Ovary (tissue), 10 donors: ENCODE measurements at places on chromosomes 13 and 19. TPM values are rescaled to one million over a fixed set of nuclear protein-coding genes. Genes with fewer than 3 reads are reported as not detected.

- no peak for DNase-seq
Measured at GRCh38 chr13:53151336-53152056, 122.9 kb downstream of the OLFM4 start.

DNA sequence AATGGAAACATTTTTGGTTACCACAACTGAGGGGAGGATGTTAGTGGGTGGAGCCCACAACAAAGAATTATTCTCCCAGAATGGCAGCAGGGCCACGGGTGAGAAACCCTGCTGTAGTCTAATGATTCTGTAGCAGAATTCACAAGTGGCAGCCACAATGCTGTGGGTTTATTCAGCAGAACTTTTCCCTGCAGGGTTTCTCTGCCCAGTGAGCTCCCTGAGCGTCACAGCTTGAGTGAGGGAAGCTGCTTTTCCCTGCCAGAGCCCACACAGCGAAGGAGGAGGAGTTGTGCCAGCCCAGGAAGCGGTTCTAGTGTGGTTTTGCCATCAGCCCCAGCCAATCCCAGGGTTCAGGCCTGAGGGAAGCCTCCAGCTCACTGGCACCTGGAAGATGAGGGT lies 4.4 kb downstream of the ATP12A start:
- no peak for DNase-seq

DNA sequence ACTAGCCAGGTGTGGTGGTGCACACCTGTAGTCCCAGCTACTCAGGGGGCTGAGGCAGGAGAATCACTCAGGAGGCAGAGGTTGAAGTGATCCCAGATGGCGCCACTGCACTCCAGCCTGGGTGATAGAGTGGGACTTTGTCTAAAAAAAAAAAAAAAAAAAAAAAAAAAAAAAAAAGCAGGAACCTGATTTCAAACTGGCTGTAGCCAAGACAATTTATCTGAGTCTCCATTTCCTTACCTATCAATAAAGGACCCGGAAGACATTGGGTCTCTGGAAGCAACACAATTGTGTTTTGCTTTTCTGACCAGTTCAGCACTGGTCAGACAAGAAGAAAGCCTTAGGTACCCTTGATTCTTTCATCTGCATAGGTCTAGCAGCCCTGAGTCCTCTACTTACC lies 491.0 kb downstream of the TBC1D4 start:
- DNase-seq = no peak

GRCh38 chr13:21106089-21106488 lies 44.7 kb upstream of the LATS2 start:
- no peak for DNase-seq

- peak; percentile 29 for DNase-seq
Measured at GRCh38 chr19:6039566-6040225, 61.8 kb upstream of the RANBP3 start.

- no peak for DNase-seq
Measured at GRCh38 chr13:99959540-99960230, 11.9 kb downstream of the ZIC5 start.

DNA sequence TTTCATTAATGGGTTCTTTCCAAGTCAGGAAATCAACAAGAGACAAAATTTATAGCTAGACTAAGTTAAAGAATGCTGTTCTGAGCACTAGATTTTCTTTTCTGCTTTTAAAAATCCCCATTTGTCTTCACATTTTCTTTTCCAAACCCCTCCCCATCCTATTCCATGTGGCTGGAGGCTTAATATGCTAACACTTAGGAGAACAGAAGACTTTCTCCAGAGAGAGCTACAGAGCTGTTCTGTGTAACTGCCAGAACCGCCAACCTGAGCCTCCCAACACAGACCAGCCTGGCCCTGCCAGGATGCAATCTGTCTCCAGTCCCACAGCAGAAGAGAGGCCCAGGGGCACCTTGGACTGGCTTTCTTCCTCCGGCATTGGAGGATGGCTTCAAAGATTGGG lies 264.1 kb downstream of the NDFIP2 start:
- DNase-seq = no peak

BRD4 gene
- 26.1 TPM for total RNA-seq

DNA sequence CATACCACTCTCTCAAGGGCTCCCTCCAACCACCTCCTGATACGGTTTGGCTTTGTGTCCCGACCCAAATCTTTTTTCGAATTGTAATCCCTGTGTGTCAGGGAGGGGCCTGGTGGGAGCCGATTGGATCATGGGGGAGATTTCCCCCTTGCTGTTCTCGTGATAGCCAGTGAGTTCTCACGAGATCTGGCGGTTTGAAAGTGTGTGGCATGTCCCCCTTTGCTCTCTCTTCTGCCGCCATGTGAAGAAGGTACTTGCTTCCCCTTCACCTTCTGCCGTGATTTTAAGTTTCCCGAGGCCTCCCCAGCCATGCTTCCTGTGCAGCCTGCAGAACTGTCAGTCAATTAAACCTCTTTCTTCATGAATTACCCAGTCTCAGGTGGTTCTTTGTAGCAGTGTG lies 34.7 kb upstream of the SLC15A1 start:
- DNase-seq = no peak

DNA sequence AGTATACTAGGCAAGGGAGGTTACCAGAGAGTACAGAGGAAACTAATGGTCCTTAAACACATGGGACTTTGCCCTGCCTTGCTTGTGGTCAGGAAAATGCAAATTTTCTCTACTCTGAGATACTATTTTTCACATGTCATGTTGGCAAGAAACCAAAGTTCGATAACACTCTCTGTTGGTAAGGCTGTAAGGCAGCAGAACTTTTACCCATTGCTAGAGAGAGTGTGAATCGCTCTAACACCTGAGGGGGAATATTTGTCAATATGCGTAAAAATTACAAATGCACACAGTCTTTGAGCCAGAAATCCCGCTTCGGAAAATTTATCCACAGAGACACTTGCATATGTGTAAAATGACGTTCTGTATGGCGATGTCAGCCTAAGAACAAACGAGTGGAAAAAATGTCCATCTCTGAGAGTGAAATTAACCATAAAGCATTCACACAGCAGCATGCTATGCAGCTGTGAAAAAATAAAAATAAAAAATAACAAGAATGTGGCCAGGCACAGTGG lies 9.5 kb upstream of the RFX1 start:
- no peak for DNase-seq

GRCh38 chr13:71773531-71773930 lies 93.5 kb downstream of the DACH1 start:
- DNase-seq = no peak

ZNF536 gene
- total RNA-seq = 0.52 TPM

DNA sequence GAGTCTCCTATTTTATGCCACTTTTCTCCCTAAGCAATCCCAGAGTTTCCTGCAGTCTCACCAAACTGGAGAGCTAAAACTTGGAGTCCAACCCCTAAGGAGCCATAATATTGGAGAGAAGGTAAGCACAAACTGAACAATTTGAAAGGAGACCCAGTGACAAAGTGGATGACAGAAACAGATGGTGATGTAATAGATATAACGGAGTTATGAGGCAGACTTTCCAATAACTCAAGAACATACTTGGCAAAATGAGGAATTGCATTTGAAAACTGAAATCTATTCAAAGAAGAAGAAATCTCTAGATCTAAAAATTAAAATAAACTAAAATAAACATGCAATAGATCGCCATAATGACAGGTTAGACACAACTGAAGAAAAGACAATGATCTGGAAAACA lies 200.9 kb upstream of the MIR17HG start:
- DNase-seq = no peak

C19orf85 gene
- total RNA-seq = not detected

GRCh38 chr19:50215820-50216219 lies 12.4 kb downstream of the MYH14 start:
- DNase-seq = no peak

TMEM221 gene
- total RNA-seq = 1.4 TPM

DNA sequence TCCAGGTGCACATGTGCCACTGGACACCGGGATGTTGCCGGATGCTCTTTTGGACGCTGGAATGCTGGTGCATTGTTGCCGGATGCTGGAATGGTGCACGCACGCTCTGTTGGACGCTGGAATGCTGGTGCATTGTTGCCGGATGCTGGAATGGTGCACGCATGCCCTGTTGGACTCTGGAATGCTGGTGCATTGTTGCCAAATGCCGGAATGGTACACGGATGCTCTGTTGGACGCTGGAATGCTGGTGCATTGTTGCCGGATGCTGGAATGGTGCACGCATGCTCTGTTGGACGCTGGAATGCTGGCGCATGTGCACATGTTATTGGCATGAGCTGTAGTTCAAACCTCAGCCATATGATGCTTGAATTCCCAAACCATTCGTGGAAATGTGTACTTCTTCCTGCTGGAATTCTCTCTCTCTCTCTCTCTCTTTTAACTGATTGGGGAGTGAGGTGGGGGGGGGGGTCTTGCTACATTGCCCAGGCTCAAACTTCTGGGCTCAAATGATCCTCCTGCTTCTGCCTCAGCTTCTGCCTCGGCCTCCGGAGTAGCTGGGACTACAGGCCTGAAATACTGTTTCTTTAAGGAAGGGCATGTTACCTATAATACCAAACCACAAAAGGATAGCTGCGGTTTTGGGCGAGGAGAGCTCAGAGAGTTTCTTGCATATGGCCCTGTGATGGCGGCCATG lies 1.2 kb upstream of the MCF2L start:
- no peak for DNase-seq

GRCh38 chr13:111034811-111035210 lies 80.3 kb upstream of the ARHGEF7 start:
- DNase-seq = no peak

DNA sequence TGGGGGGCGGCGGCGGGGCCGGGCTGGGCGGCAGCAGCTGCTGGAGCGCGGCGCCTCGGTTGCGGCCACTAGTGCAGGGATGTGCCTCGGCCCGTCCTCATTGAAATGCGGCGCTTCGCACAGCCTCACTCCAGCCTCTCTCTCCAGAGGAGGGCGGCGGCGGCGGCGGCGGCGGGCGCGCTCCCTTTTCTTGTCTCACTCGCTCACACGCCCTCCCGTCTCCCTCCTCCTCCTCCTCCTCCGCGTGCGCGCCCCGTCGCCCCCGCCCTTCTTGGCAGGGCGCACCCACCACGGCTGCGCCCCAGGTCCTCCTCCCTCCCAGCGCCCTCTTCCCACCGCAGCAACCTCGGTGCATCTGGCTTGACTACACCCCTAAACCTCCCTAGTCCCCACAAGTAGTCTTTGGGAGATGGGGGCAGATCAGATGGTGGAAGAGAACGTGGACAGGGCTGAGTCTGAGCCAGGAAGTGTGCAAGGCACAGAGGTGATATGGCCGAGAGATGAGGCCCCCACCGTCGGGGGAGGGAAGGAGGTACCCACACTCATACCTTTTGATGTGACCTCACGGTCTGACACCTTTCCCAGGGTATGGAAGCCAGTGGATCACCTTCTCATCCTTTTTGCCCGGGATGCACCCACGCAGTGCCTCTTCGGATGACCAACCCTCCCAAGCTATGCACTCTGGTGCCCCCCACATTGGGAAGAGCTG lies at the start of gene DCLK1:
Gene DCLK1 (minus strand): TSS at position 161 of the 709 bp plus-strand sequence.
- DNase-seq = peak; percentile 70

DNA sequence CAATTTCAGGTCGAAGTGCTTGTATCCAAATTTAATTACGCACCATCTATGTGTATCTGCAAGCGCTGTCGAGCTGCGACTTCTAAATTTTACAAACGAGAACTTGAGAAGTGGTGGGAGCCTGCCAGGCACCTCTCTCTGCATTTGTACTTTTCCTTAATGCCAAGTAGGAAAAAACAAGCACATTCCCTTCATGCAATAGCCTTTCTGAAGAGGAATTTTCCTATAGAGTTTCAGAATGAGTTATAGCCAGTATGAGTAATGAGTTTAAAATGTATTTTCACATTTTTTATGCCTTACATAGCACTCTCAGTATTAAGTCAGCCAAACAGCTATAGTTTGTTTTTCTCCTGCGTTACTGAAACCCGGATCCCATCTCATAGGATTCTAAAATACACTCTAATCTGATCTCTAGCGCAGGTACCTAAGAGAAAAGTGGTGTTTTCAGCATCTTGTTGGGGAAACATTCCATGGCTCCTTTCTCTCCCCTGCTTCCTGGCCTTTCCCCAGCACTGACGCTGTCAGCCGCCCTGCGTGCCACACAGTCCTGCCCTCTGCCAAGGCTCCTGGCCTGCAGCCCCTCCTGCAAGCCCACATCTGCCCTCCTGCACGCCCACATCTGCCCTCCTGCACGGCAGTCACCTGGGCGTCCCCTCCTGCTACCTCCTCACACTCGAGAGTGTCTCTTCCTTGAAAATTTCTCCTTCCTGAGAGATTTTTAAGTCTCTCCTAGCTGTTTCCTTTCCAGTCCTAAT lies 526.9 kb downstream of the MYO16 start:
- no peak for DNase-seq

DNA sequence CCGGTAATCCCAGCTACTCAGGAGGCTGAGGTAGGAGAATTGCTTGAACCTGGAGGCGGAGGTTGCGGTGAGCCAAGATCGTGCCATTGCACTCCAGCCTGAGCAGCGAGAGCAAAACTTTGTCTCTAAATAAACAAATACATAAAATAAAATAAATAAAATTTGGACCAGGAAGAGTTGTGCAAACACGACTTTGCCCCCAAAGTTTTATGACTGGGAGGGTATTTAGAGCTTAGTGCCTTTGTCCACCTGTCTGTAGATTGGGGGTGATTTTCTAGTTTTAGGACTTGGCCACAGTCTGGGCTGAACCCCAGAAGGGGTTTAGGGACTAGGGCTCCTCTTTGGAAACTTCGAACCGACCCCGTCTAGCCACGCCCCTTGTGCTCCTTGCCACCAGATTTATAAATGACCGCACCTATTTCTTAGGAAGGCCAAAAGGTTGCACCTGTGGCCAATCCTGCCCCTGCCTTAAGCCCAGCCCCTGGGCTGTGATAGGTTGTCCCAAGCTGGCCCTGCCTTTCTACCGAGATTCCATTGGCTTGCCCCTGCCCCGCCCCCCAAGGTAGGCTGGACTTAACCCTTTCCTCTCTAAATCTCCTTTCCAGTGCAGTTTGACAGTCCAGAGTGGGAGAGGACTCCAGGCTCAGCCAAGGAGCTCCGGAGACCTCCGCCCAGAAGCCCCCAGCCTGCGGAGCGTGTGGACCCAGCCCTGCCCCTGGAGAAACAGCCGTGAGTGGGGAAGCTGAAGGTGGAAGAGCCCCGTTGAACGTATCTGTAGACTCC lies 5.3 kb downstream of the SHD start:
- DNase-seq = no peak

DNA sequence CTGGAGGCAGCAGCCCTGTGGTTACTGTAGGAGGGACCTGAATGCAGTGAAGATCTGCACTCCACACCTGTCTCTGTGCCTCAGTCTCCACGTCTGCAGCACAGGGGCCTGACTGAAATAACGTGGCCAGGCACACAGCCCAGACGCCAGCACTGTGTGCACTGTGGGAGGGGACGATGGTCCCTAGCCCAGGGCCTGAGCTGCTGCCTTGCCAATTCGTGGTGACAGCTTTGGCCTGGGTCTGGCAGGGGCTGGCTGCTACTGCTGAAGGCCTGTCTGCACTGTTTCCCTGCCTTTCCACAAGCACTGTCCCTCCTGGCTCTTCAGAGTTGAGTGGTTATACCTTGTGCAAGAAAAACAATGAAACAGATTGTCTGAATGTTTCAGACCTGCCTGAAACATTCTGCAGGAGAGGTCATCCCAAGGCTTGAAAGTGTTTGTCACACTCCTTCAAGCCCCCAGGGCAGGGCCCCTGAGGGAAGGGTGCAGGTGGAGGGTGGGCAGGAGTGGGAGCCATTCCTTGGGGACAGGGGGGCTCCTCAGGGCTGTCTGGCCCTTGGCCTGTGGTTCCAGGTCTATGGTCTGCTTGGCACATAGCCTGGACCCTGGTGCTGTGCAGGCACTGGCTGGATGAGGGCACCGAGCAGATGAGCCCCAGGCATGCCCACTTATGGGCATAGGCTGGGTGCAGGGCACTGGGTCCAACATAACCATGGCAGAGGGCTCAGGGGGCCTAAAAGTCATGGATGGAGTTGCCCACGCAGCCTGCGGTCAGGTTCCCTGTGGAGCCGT lies 38.7 kb upstream of the LDLR start:
- no peak for DNase-seq

OVOL3 gene
- not detected for total RNA-seq

NBEA gene
- total RNA-seq = 16.9 TPM

GRCh38 chr13:22793598-22794134 lies 387.1 kb upstream of the SGCG start:
- DNase-seq = no peak
